ENCODE measurements at places on chromosomes 2 and 18.

GRCh38 chr2:195579776-195580555, 77.1 kb upstream of the SLC39A10 start:
- no peak for DNase-seq

GRCh38 chr18:55382277-55382805, 205.7 kb downstream of the TCF4 start:
- DNase-seq = no peak

GRCh38 chr2:117981810-117982209, 32.1 kb downstream of the CCDC93 start:
- no peak for DNase-seq

- DNase-seq = no peak
Measured at GRCh38 chr18:37674570-37674969, 109.0 kb upstream of the CELF4 start.

GRCh38 chr2:238985041-238985729, 137.3 kb downstream of the TWIST2 start:
- DNase-seq = no peak

DNA sequence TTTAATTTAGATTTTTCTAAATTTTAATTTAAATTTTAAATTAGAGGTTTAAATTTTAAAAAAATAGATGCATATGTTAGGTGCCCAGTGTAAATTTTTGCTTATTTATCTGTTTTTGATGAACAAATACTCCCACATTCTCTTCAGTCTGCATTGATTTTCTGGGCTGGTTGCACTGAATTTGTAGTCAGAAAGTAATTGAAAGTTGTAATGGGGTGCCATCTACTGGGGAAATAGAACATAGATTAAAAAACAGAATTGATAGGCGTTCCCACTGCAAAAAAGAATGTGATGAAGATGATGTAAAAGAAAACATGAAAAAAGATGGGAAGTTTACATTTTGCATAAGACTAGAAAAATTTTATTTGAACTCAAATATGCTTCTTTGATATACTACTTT, 51.7 kb upstream of the CCDC85A start:
- no peak for DNase-seq

Measured in activated naive CD4-positive, alpha-beta T cell (primary cell).